ENCODE measurements at places on chromosomes 2 and 18.

DNA sequence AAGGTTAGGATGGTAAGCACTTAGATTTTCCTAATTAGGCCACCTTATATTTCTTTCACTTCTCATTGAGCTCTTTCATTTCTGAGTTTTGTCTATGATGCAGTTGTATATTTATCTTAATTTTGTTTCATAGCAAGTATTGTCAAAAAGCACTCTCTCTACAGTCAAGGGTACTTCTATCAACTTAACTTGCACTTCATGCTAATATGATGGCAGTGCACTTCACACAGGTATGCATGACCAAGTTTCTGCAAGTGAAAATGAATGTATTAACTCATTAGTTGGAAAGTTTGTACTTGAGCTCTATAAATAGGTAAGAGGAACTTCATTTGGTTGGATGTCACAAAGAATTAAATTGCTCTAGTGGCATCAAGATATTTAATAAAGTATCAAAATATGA, 51.5 kb upstream of the CDH19 start:
- DNase-seq: no peak

DNA sequence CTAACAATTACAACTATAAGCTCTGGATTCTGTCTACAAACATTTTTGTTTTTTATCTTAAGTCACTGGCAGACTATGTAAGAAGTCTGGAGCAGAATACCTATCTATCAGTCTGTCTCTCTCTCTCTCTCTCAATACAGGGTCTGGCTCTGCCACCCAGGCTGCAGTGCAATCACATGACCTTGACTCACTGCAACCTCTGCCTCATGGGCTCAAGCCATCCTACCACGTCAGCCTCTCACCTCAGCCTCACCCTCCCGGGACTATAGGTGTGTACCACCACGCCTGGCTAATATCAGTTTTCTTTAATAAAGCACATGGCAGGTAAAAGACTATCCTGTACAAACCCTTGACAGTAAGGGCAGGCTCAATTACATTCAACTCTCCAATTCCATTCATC, 96.9 kb downstream of the OSBPL1A start:
- DNase-seq: no peak

- no peak for DNase-seq
Observed at GRCh38 chr2:63613391-63613901, 24.7 kb downstream of the MDH1 start.

GRCh38 chr2:70104231-70105111, 17.2 kb downstream of the PCBP1 start:
- peak; percentile 18 for DNase-seq

DNA sequence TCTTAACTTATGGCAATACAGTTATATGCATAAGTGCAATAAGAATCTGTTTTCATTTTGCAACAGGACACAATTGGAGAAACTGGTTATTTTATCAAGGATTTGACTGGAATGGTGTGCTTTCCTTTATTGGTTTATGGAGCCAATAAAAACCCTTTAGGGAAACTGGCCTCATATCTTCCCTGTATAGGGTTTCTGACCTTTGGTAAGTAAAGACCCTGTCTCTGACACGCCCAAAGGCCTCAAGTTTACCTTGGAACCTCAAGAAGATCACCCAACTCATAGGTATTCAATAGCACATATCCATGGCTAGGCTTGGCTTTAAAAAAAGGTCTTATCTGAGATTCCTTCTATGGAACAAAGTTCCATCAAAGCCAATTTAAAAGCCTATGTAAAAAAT, 11.2 kb downstream of the HAAO start:
- no peak for DNase-seq

DNA sequence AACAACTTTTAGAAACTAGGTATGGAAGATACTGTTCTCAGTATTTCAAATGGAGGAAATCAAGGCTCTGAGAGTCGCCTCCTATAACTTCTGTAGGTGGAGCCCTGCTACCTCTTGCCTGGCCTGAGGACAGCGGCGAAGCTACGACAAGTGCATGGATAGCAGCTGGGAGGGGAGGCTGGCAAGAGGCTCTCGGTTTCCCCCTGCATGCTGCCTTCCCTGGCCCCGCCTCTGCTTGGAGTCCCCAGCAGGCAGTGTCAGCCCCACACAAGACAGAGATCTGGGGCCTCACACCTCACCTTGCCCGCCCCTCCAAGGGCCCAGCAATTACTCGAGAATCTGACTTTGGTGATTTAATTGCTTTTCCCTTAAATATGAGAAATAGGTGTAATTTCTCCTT, 107.6 kb upstream of the POU3F3 start:
- no peak for DNase-seq

DNA sequence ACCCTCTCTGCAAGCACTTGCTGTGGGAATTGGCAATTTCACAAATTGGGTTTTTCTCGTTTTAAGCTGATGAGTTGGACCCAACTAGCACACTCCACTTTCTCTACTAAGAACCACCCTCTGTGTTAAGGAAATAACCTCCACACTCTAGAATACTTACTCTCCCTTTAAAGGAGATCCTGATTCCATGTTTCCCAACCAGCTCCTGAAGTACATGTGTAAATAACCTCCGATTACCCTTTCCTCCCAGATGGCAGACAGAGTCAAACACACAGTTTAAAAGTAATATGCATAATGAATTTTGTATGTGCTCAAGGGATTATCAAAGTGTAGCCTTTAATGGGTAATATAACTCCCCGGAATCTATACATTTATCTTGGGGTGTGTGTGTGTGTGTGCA, 171.3 kb upstream of the OSR1 start:
- DNase-seq: no peak

DNA sequence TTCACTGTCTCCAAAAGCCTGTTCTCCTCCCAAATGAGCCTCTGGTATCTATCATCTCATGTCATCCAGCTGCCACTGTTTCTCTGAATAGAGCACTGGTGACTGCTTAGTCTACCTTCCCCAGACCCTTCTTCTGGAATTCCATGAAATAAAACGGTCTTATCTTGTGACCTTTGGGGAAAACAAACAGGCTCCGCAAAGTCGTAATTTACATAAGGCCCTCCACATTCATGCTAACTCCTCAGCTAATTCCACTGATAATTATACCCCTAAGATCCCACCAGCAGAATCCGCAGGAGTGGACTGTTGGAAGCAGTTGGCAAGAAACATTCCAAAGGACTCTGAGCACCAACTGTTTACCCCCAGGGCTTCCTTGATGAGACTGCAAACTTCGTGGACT, 33.9 kb upstream of the CHN1 start:
- DNase-seq: no peak

- no peak for DNase-seq
Observed at GRCh38 chr2:122129399-122129798, 373.9 kb downstream of the TSN start.

GRCh38 chr2:217755027-217755745, 247.6 kb downstream of the TNS1 start:
- no peak for DNase-seq

DNA sequence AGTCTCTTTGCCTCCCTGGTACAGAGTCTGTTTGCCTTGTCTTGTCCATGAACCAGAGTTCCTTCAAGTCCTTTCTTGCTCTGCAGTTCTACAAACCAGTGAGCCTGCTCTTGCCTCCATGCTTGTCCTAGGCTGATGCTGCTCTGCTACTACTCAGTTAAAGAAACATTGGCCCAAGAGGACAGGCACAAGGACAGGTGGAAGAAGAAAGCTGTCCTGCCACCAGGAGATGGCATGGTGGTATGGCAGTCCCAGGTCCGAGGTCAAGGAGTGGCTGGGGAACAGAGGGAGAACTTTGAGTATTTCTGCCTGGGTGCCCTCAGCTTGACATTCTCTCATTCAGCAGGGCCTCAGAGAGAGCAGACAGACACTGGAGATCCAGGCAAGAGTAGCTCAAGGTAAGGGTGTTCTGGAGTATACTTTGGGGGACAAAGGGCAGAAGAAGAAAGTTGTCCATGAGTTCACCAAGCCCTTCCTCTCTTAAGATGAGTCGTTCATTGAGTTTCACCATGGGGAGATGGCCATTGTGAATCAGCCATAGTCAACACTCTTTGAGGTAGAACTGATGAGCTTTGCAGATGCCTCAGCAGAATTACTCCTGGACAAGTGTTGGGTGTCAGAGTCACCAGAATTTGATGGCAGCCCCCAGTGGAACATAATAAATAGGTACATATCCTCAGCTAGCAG, 20.4 kb downstream of the TTC32 start:
- no peak for DNase-seq

- DNase-seq: no peak
Observed at GRCh38 chr2:108637304-108637669, 82.0 kb upstream of the RANBP2 start.

DNA sequence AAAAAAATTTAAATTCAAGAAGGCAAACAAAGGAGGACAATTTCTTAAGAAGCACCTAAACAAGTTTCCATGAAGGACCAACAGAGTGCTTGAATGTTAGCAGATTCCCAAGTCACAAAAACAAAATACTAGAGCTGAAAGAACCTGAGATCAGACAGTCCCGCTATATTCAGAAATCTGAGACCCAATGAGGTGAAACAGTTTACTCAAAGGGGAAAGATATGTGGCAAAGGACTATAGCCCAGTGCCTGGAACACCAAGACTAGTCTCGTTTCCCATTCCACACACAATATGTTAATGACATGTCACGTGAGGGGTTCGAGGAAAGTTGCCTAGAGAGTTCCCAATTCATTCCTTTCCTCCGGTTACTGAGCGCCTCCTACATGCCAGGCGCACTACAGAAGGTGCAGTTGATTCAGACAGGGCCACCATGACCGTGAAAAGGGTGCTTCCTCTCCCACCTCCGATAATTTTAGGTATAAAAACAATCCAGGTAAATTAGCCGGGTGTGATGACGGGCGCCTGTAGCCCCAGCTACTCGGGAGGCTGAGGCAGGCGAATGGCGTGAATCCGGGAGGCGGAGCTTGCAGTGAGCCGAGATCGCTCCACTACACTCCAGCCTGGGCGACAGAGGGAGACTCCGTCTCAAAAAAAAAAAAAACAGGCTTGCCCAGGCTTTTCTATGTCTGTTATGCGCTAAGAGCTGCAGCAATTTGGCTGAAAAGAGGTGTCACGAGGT, 617 bp downstream of the SRBD1 start:
- DNase-seq: peak; percentile 33

DNA sequence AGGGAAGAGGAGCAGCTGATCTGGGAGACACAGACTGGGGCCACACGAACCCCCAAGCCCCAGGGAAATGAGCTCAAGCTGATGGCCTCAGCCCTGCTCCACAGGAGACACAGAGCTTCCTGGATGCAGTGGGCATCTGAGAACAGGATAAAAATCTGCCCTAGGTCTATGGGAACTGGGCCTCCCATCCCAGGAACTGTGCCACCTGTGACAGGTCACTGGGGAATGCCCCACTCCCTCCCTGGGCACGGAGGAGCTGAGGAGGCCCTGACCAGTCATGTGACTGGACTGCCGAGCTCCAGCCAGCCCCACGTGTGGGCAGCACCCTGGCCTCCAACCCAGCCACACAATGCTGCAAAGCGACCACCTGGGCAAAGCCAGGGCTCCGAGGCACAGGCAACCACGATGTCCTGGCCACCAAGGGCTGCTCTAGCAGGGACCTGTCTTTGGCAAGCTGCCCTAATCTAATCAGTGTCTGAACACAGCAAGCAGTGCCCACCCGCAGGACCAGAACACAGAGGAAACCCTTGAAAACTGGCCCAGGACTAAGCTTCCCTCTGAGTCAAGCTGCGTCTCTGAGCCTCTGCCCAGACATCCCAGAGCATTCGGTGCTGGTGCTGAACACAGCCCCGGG, 57.8 kb upstream of the ID2 start:
- no peak for DNase-seq

- DNase-seq: no peak
Observed at GRCh38 chr2:37619230-37619958, 52.0 kb downstream of the CDC42EP3 start.

DNA sequence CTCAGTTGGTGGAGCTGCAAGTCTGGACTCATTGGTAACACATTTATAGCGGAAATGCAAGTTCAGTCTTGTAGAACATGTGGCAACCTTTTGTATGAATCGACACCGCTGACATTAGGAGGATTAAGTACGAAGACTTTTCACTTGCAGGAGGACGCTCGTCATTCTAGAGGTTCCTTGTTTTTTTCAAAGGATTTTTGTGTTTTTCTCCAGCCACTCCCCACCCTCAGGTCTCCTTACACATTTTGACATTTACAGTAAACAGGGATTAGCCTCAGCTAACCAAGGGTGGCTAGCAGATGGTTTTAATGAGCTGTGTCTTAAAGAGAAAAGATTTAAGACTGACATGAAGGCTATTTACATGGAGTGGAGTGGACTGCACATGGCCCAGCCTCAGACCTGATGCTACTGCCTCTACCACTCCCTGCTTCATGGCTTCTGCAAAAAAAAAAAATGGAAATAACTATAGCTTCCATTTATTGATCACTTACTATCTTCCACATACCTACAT, 173.8 kb downstream of the TRIB2 start:
- no peak for DNase-seq

DNA sequence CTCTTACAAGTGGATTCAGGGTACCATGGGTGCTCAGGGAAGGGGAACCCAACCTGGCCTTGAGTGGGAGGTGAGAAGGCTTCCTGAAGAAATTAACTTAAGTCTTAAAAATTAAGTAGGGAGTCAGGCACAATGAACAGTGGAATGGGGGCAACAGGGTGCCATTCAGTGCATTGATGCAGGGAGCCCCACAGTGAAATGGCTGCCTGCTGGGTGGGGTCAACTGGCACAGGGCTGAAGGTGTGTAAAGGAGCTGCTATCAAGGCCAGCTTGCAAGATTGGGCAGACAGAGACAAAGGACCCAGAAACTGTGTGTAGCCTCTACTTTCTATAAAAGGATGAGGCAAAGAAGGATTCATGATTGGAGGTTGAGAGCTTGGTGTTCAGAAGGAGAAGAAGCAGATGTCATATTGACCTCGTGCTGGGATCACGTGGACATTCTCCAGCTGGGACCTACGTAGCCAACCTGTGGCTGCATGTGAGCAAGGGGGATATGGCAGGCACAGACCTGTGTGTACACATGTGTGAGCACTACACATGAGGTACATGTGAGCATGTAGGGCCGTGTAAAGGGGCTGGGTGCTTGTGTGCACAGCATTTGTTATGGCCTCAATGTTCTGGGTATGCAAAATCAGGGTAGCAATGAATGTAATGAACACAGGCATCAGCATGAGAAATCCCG, 209.5 kb upstream of the HAAO start:
- DNase-seq: no peak
